ENCODE measurements at places on chromosomes 11 and 22.

- DNase-seq = no peak
Measured at GRCh38 chr22:29988719-29989118, 91.5 kb upstream of the HORMAD2 start.

DNA sequence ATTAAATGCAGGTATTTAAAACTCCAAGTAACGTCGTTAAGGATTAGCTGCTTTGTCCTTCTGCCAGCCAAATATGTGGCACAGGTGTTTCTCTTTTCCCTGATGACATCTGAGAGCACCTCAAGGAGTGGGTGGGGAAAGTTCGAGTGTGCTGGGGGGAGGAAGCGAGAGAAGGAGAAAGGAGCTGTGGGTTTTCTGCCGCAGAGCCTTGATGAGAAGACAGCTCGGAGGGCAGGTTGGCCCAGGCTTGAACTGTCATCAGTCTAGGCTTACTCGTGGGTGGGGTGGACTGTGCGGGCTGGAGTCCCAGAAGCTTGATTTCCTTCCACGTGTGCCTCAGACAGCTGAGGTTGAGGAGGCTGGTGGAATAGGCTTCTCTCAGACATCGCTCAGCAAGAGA lies 15.2 kb upstream of the SORL1-AS1 start:
- peak; percentile 80 for DNase-seq

DNA sequence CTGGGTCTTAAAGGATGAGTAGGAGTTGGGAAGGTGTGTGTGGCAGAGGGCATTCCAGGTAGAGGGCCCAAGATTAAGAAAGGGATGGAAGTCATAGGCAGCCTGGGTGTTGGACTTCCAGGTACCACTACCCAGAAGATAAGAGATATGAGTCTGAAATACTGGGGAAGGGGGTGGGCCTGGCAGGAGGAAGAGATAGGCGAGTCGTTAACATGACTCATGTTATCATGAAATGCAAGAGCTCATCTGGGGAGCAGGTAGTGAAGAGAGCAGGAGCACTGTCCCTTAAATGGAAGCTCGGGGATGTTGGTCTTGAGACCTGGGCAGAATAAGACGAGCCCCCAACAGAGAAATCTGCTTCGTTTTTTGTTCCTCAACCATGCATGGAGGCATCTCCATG lies 10.2 kb downstream of the ZC3H7B start:
- no peak for DNase-seq

DNA sequence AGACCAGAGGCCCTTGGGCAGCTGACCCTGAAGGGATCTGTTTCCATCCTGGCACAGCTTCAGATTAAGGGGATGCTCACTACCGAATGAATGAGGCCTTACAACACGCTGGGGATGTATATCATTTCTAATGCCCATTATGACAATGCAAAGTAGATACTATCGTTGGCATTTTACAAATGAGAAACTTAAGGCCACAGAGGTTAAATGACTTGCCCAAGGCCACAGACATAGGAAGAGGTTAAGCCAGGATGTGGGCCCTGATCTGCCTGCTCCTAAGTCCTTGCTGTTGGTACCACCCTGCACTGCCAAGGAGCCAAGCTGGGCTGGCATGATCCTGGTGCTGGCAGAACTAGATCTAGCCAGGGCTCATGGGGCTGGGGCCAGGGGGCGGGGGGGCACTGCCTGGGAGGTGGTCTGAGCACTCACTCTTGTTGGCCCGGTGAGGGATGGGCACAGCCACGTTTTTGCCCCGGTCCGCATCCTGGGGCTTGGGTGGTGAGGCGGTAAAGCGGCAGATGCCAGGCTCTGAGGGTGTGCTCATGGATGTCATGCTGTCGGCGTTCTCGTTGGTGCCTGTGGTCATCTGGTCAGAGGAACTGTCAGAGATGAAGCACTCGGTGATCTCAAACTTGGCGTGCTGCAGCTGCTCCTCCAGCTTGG lies 102.8 kb downstream of the CEP164 start:
- no peak for DNase-seq

DNA sequence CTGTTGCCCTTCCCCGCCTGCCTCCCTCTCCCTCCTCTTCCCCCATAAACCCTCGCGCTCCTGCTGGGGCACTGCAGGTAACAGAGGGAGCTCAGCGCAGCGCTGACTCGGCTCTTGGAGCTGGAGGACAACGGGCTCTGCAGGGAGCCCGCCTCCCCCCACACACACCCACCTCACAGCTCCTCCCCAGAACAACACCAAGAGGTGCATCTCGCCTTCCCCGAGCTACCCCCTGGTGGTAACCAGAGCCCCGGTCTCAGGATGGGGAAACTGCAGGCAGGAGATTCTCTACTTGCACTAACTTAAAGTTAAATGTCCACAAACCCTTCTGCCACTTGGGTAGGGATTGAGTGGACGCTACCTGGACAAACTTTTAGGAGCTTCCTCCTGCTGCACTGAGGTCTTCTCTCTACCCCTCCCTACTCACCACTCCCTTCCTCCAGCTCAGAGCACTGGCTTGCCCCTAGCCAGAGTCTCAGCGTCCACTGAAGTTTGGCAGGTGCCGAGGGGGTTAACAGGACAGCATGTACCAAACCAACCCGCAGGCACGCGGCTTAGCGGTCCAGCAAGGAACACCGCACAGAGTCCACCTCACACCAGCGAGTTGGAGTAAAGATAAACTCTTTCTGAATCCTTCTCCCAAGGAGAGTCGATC lies 4.0 kb upstream of the SCN4B start:
- peak; percentile 30 for DNase-seq

DNA sequence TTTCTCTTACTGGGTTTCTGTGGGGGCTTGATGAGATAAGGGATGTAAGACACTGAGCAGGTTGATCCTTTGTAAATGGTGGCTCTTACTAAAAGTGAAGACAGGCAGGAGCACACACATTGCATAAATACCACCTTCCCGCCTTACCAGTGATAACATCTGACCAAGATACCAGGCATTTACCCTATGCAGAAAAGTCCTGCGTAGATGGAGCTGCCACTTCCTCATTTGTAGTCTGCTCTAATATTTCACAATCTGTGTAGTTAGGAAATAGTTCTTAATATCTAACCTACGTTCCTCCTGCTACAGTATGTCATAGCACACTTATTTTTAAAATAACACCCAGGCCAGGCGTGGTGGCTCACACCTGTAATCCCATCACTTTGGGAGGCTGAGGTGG lies 23.9 kb upstream of the SWAP70 start:
- DNase-seq = no peak

- DNase-seq = no peak
Measured at GRCh38 chr11:115363921-115364320, 140.3 kb downstream of the CADM1 start.

GRCh38 chr11:108886660-108887009 lies 221.8 kb downstream of the DDX10 start:
- DNase-seq = no peak

- DNase-seq = no peak
Measured at GRCh38 chr11:46616551-46617133, 385 bp downstream of the HARBI1 start.

DNA sequence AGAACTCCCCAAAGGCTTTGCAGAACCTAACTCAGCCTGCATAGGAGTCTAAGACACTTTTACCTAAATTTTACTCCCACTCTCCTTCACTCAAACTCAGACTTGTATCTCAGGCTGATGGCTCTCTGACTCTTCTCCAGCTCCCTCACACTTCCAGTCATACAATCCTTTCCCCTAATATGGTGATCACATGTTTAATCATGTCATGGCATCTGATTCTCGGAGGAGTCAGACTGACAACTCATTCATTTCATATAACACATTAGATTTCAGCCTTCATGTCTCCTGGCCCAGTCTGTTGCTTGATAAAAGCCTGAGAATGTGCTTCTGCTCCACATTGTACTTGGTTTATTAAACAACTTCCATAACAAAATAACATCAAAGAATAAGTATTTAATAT lies 1503.9 kb upstream of the TENM4 start:
- no peak for DNase-seq

DNA sequence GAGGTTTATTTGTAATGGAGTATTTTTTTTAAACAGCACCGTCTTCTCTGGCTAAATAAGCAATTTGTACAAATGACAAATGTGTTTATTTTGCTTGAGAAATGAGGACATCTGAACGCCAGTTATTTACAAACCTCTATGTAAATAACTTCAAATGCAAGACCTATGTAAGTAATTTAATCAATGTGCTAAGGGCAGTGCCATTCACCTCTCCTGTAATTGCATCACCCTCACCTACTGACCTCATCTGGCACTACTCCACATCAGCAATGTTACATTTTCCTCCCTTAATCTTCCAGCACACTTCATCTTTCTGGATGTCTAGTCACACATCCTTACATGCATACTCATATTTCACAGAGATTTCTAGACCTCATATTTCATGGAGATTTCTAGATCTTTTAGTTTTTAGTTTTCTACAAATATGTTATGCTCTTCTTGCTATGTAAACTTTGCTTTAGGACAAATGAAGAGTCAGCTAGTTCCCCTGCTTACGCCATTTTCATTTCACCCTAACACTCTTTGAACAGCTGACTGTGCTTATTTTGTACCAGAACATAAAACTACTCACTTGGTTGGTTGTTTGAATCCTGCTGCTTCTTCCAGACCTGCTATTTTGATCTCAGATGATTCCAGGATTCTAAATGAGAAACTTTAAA lies 238.6 kb downstream of the GRM5 start:
- DNase-seq = no peak

DNA sequence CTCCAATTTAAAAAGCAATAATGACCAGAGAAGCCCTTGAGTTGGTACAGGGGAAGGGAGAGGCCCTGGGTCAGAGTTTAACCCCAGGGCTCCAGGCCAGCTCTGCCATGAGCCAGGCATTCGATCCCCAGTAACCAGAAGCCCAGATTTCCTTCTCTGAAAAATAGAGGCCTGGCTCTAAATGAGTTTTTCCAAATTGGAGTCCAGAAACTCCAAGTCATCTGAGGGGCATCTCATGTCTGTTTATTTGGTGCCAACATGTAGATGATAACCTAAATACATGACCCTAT lies 381.9 kb downstream of the CTTN start:
- DNase-seq = no peak

- DNase-seq = no peak
Measured at GRCh38 chr22:48868554-48868953, 959.1 kb downstream of the BRD1 start.

DNA sequence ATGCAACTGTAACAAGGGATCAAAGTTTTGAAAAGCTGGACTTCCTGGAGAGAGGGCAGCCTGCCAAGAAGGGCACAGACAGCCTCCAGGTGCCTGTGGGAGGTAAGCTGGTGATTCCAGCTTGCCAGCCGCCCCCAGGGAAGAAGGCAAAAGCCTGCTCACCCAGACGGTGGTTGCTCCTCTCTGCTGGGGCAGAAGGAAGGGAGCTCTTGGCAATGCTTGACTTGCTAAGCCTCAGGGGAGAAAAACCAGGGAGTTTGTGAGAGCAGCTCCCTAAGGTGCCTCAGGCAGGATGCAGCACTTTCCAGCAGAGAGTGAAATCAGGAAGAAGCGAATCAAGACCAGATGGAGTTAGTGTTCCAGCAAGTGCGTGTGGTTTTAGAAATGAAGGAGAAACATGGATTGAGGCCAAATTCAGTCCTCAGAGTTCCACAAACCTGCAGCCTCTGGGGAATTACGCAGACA lies 553.6 kb downstream of the BUD13 start:
- no peak for DNase-seq

DNA sequence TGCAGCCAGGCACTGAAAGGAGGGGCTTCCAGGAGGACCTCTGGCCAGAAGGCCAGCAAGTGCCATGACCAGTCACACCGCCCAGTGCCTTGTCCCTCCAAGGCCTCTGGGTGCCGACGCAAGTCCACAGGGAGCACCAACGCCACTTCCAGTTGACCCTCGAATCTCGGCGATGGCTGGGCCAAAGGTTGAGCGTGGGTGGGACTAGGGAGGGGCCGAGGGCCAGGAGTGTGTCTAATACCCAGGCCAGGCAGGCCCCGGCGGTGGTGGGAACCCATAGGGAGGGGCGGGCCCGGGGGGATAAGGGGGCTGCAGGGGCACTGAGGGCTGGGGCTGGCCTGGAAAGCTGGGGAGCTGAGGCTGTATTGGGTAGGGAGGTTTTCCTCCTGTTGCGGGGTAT lies 29.3 kb downstream of the CD5 start:
- no peak for DNase-seq

DNA sequence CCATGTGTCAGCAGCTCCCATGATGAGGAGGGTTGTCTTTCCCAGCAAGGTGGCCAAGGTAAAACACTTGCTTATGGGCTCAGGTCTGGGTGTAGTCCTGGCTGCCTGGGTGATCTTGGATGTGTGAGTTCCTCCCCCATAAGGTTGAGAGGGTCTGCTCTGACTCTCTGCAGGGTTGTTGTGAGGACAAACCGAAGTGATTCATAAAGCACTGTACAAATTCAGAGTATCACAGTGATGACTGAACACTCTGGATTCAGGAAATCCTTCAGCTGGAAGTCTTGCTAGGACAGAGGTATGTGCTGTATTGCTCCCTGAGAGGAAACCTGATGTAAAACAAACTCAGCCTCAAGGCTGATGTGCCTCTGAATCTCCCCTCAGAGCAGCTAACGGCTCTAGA lies 220.9 kb upstream of the PITPNB start:
- DNase-seq = no peak

GRCh38 chr11:131770801-131771200 lies 400.4 kb downstream of the NTM start:
- no peak for DNase-seq

DNA sequence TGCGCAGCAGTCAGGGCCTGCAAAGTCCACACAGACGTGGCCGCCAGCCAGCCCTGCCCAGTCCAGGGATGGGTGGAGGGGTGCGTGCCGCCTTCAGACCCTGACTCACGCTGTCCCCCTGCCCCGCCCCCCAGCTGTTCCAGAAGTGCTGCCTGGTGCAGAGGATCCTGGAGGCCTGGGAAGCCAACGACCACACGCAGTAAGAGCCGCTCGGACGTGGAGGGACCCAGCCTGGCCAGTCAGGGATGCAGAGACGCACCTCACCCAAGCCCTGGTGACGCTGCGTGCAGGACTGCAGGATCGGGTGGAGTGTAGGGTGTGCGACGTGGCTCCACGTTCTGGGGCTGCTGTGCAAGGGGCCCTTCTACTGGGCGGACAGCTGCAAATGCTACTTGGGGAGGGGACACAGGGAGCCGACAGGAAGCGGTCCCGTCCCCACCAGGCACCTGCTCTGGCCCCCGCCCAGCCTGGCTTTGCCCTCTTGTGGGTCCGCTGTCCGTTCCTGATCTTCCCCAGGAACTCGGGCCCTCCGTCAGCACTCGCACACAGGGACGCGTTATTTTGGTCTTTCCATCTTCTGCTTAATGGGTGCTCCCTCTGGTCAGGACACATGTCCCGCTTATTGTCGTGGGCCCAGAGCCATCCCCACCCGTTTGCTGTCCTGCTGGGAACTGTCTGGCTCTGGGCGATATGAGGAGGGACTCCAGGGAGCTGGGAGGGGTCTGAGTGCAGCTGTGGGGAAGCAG lies 42.5 kb downstream of the SBF1 start:
- DNase-seq = no peak

Measured in activated CD8-positive, alpha-beta memory T cell treated with anti-CD3 and anti-CD28 coated beads, Interleukin-2, amount 50 U/mL, for 4 hours (primary cell).